ENCODE measurements at places on chromosomes 7 and 10.

- no peak for DNase-seq
These were observed 148.6 kb downstream of the CYP26A1 start for GRCh38 chr10:93222211-93222754.

DNA sequence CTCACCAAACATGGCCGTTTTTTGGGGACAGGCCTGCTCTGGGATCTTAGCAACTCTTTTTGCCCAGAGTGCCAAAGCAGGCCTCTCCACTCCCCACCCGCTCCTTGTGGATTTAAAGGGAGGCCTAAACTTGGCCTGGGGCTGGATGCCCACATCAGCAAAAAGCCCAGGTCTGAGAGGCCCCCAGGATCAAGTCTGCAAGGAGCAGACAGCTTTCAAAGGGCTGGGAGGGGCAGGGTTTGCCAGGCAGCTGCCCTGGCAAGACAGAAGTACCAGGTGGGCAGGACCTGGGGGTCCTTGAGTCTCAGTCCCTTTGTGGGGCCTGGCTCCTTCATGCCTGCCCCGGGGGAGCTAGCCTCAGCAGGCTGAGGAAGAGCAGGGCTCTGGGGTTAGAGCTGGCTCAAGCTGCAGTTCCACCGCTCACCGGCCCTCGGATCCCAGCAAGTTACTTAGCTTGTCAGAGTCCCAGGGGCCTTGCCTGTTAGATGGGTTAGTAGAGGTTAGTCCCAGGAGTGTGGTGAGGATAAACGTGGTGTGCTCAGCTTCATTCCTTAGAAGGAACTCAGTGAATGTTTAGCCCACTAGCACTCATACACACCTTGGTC, 56.2 kb downstream of the ARHGAP22 start:
- DNase-seq, result no peak

GRCh38 chr7:25059576-25059975, 65.5 kb downstream of the CYCS start:
- DNase-seq, result no peak

DNA sequence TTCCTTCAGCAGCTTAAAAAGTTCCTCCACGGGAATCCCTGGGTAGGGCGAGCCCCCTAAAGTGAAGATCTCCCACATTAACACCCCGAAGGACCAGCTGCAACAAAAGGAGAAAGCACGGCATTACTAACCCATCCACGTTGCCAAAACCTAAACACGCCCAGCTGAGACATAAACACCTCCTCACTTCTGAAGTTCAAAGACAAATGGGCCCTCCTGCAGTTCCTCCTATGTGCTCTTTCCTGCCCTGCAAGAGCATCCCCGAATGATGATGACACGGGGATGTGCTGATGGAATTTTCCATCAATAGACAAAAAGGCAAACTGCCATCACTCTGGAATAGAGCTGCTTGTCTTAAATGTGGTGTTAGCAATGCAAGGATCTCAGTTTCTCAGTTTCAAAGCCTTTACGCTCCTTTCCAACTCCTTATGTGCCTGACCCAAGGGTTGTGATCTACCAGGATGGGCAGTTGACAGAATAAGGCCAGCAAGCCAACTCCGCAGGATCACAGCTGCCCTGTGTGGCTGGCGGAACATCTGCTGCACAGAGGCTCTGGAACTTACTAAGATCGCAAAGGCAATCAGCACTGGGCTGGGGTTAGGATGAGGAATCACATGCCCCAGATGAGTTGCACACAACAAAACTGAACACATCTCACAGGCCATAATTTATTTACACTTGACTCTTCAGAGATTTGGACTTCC, 112.7 kb downstream of the FGFR2 start:
- DNase-seq, result no peak

GRCh38 chr7:39217783-39218182, 240.1 kb downstream of the POU6F2 start:
- no peak for DNase-seq
